ENCODE measurements at places on chromosomes 3 and 15.

DNA sequence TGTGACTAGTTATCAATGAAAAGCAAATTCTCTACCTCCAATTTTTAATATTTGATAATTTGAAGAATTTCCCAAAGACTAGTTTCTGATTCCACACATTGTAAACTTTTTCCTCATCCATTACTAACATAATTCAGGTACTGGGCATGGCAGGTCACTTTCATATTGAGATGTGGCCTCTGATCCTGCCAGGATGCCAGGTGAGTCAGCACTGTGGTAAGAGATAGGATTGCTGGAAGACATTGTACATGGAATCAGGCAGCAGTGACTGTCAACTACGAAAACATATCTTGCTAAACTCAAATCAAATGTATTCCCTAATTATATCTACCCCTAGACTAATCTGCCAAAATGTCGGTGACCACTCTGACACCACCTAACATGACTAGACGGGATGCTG is 33.2 kb upstream of the POU1F1 start:
- H3K36me3 ChIP-seq: no peaks in the 10 kb centered on the region
- peaks cover 5% of the 10 kb centered on the region for H3K27me3 ChIP-seq
- H3K27ac ChIP-seq: no peak overlapping the region
- H3K4me3 ChIP-seq: no peak overlapping the region
- DNase-seq: no peak

- H3K36me3 ChIP-seq: no peaks in the 10 kb centered on the region
- no peak for DNase-seq
- H3K4me1 ChIP-seq: no peaks in the 10 kb centered on the region
Observed at GRCh38 chr3:110646496-110646895, 425.1 kb upstream of the NECTIN3 start.

DNA sequence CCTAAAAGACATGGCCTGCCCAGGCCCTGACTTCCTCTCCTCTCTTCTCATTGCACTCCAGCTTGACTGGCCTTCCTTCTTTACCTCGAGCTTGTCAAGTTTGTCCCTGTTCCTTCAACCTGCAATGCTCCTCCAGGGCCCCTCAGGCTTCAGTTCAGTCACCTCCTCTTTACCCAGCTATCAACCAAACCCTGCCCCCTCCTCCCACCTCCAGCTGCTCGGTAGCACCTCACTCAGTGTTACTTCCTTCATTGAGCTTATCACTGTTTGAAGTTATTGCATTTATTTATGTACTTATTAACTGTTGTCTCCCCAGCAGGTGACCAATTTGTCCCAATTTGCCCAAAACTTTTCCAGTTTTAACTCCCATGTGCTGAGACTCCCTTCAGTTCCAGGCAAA is 95.8 kb upstream of the UBE2E1 start:
- peaks cover 2% of the 10 kb centered on the region for H3K27me3 ChIP-seq
- H3K4me3 ChIP-seq: no peak overlapping the region
- peaks cover 7% of the 10 kb centered on the region for H3K4me1 ChIP-seq
- H3K27ac ChIP-seq: no peak overlapping the region
- no peak for DNase-seq

DNA sequence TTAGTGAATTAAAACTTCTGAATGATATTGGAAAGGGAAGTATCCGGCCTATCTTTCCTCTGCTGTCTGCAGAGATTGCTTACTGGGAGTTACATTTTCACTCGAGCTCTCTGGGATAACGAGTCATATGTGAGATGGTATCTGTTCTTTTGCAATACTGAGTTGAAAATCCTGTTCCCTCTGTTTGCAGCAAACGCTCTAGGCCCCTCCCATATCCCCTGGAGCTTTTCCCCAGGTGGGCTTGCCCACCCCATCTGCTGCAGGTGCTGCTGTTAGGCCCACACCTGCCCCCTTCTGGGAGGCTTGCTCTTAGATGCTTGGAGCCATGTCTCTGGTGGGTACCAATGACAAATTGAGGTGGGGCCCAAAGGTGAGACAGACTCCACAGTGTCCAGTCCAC is 42.7 kb upstream of the MTMR10 start:
- H3K27ac ChIP-seq: no peak overlapping the region
- no peak overlapping the region for H3K4me3 ChIP-seq
- H3K4me1 ChIP-seq: peaks cover 26% of the 10 kb centered on the region

DNA sequence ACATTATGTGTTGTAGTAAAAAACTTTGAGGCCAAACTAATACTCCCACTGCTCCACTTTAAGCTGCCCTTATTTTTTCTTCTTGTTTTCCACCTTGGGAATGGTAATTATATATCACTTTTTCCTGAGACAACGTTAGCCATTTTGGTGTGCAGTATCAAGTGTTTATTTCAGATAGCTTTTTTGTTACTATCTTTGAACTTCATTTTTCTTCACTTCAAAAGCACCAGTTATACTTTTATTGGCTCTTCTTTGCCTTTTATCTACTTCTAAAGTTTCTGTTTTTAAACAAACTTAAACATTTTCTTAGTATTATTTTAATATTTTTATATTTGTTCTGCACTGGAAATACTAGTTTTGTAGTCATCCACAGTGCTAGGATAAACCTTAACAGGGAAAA is 6.5 kb downstream of the TOPAZ1 start:
- peaks cover 5% of the 10 kb centered on the region for H3K27me3 ChIP-seq
- no peak overlapping the region for H3K4me3 ChIP-seq
- H3K4me1 ChIP-seq: no peaks in the 10 kb centered on the region
- no peak overlapping the region for H3K27ac ChIP-seq
- H3K36me3 ChIP-seq: no peaks in the 10 kb centered on the region

GRCh38 chr15:50531766-50532165 is 14.7 kb downstream of the USP50 start:
- no peaks in the 10 kb centered on the region for H3K27me3 ChIP-seq
- H3K4me3 ChIP-seq: no peak overlapping the region
- H3K27ac ChIP-seq: no peak overlapping the region

DNA sequence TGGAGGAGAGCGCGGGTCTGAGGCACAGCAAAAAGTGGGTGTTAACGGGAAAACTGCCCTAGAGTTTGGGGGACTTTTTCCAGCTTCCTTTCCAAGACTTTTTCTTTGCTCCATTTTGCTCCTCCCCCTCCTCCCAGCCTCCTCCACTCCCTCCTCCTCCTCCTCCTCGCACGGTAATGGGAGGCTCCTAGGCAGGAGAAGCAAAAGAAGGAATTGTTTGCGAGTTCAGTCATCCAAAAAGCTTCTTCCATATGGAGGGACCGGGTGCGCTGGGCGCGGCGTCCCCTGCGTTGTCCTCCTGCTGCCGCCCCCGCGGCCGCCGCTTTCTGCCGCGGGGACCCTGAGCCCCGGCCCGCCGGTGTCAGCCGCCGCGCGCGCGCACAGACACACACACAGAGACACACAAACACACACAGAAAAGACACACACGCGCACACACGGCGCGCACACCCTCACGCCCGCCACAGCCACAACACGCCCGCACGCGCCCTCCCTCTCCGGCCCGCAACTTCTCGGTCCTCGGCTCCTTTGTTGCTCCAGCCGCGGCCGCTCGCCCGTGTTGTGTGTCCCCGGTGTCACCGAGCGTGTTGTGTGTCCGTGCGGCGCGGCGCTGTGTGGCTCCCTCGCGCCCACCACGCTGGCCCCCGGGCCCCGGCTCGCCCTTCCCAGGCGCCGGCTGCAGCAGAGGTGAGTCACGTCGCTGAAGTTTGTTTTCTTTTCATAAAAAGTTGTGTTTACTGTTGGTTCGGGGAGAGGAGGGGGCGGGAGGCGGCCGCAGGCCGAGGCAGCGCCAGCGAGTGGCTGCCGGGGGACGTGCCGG is at the start of gene BOC:
Gene BOC (plus strand): TSS at position 228 of the 820 bp plus-strand sequence. CDS start 38,246 bp downstream, outside the sequence.
- H3K27ac ChIP-seq: no peak within 1 kb of the TSS
- peaks cover 8% of the 10 kb centered on the region for H3K4me1 ChIP-seq
- no peak for DNase-seq
- H3K36me3 ChIP-seq: no peaks in the 10 kb centered on the region
- peaks cover 22% of the 10 kb centered on the region for H3K27me3 ChIP-seq

- H3K27me3 ChIP-seq: peaks cover 14% of the 10 kb centered on the region
- H3K27ac ChIP-seq: no peak overlapping the region
- no peaks in the 10 kb centered on the region for H3K4me1 ChIP-seq
- H3K36me3 ChIP-seq: no peaks in the 10 kb centered on the region
- DNase-seq: no peak
Observed at GRCh38 chr3:123750659-123751420, 133.3 kb downstream of the MYLK start.

DNA sequence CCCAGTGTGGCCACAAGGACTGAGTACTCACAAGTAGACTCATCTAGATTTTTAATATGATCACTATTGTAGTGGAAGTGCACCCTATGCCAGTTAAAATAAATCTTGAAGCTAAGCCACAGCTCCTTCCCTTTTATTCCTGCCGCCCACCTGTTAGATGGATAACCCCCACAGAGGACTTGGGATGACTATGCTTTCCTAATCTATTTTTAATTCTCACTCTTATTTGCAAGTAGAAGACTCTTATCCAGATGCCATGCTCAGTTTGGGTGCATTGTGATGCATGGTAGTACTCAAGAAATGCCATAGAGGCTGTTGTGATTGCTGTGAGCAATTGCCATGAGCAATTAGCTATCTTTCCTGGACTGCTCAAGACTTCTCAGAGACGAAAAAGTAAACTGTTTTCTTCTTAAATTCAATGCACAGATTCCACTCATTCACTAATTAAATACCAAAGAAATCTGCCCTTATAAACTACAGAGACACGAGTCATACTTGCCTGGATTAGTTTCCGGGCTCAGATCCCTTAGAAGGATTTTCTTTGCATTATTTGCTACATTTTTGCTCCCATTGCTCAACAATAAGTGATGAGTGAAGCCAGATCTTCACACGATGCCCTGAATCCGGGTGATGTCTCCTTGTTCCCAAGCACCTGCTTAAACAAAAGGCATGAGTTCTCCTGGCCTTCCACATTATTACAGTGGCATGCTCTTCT is 472.1 kb downstream of the SOX2 start:
- no peak overlapping the region for H3K4me3 ChIP-seq
- no peak overlapping the region for H3K27ac ChIP-seq
- no peak for DNase-seq

DNA sequence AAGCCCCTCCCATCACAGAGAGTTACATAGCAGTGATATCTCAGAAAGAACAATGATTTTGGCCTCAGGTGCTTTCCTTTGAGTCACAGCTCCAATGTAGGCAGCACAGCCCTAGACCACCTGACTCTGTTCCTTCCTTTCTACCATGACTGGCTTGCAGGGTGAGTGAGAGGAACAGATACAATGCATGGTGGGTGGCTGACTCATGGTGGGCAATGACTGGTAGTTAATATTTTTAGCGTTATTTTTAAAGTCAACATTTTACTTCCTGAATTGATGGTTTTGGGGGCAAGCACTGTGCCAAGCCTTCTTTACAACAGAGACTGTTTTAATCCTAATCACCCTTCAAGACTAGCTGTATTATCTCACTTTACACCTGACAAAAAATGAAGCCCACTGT is 32.8 kb upstream of the ST3GAL6 start:
- no peak for DNase-seq
- no peaks in the 10 kb centered on the region for H3K36me3 ChIP-seq

DNA sequence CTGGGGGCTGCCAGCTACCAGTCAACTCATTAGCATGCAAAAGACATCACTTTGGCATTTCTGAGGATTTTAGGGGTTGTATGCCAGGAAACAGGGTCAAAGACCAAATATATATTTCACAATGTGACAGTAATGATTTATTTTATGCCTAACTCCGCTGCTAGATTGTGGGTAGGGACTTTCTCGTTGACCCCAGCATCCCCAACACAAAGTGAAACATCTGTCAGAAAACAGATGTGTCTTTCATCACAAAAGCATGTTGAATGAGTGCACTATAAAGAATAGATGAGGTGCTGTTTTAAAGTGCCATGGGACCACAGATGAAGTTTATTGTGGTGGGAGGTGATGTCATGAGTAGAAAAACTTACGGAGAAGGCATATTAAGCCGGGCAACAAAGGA is 59.7 kb downstream of the ITPR1 start:
- no peaks in the 10 kb centered on the region for H3K27me3 ChIP-seq
- no peak overlapping the region for H3K4me3 ChIP-seq
- no peak for DNase-seq
- H3K4me1 ChIP-seq: peaks cover 18% of the 10 kb centered on the region

- H3K27ac ChIP-seq: no peak overlapping the region
- peaks cover 7% of the 10 kb centered on the region for H3K27me3 ChIP-seq
- DNase-seq: no peak
- H3K4me1 ChIP-seq: peaks cover 3% of the 10 kb centered on the region
- H3K36me3 ChIP-seq: peaks cover 5% of the 10 kb centered on the region
Observed at GRCh38 chr3:14716591-14716990, 41.6 kb downstream of the C3orf20 start.

DNA sequence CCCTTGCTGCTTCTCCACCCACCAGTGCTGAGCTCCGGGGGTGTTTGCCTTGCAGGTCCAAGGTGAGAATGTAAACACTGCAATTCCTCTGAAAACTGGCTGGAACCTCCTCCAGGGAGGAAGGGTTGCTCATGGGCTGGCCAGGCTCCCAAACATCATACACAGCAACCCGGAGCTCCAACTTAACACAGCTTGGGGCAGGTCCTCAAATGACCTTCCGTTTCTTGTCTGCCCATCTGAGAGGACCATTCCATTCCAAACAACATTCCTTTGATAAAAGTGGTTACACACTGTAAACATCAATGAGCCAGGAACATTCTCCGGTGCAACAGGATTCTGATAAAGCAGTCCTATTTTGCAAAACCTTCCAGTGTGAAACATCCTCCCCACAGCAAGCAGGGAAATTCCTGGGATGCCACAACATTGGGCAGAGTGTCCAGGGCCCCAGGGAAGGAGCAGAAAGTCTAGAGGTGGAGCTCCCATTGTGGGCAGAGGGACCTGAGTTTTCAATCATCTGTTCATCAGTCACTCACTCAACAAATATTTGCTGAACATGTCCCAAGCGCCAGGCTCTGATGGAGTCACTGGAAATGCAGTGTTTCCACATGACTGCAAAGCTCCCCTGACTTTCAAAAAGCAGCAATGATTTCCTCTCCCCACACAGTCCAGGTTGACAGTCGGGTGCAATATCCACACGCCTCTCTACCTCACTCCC is 7.3 kb upstream of the HEG1 start:
- no peak for DNase-seq
- no peak overlapping the region for H3K4me3 ChIP-seq
- no peaks in the 10 kb centered on the region for H3K36me3 ChIP-seq
- H3K4me1 ChIP-seq: peaks cover 4% of the 10 kb centered on the region
- no peak overlapping the region for H3K27ac ChIP-seq

GRCh38 chr3:143951351-143951971 is 20.2 kb upstream of the DIPK2A start:
- peak; percentile 33 for DNase-seq
- H3K4me3 ChIP-seq: no peak overlapping the region
- no peaks in the 10 kb centered on the region for H3K4me1 ChIP-seq
- no peak overlapping the region for H3K27ac ChIP-seq
- H3K27me3 ChIP-seq: no peaks in the 10 kb centered on the region

GRCh38 chr15:89150762-89151664 is 62.8 kb downstream of the ABHD2 start:
- H3K27ac ChIP-seq: no peak overlapping the region
- H3K36me3 ChIP-seq: peaks cover 25% of the 10 kb centered on the region
- H3K4me3 ChIP-seq: no peak overlapping the region
